LHCN-M2 (cell line): ENCODE measurements at places on chromosomes 1 and 21. TPM values are rescaled to one million over a fixed set of nuclear protein-coding genes. Genes with fewer than 3 reads are reported as not detected.

LEMD1 gene
- total RNA-seq = not detected in 2 replicates

- DNase-seq = no peak
Observed at GRCh38 chr1:167110586-167110985, 16.7 kb downstream of the STYXL2 start.

CAPN8 gene
- total RNA-seq = not detected in 2 replicates

EEIG2 gene
- total RNA-seq = 16.1 and 16.7 TPM in 2 replicates

DNA sequence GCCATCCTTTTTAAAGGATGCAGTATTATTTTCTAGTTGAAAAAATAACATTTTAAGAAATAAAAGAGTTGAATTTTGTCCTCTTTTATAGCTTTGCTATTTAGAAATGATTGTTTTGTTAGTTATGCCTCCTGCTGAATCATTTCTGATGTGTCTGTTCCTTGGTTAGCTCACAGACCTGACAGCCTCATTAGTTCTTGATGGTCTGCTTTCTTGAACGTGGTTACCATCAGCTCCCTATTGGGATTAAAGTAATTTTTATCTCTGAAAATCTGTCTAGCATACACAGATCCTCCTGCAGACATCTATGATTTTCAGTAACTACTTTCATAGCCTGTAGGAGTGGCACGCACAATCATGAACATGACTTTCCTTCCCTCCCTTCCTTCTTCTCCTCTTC lies 447.6 kb upstream of the B3GALT2 start:
- no peak for DNase-seq

DNA sequence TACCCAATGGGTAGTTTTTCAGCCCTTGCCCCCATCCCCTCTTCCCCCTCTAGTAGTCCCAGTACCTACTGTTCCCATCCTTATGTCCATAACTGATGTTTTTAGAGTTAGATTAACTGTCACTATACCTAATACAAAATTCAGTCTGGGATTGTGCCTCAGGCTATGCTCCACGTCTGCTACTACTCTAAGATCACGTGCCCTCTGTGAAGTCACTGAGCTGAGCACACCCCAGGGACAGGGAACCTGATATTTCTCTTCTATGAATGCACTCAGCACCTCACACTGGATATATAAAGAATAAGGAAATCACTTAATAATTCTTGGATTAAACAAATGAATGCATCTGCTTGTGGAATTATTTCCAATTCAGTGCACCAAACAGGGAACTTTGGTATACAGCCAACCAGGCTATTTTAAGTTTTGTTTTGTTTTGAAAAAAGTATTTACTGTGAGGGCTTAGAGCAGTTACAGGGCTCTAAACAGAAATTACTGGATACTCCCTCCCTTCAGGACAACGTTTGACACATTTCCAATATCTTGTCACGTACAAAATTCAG lies 307.9 kb downstream of the SMYD3 start:
- DNase-seq = peak; percentile 57

C1orf141 gene
- total RNA-seq = not detected in 2 replicates

KLHDC9 gene
- 0.29 and 0.71 TPM in 2 replicates for total RNA-seq

GJC2 gene
- total RNA-seq = 0.63 and 0.77 TPM in 2 replicates

ALX3 gene
- not detected in 2 replicates for total RNA-seq

DNA sequence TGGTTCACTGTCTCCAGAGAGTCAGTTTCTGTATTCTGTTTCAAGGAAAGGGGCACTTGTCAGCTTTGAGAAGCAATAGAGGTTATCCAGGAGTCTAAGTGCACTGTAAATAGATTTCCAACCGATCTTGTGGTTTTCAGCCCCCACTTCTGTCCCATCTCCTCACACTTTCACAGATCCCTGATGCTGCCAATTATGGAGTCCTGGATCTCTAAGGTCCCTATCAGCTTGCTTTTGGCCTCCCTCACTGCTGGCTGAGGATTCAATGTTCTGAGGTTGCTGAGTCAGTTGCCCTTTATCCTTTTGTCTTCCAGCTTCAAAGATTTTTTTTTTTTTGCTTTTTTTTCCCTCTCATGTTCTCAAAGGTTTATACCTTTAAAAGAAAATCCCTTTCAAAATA lies 98.4 kb downstream of the DIRAS3 start:
- DNase-seq = peak; percentile 85

ELAVL4 gene
- not detected in 2 replicates for total RNA-seq

CBR1 gene
- 124 and 234 TPM in 2 replicates for total RNA-seq

DNA sequence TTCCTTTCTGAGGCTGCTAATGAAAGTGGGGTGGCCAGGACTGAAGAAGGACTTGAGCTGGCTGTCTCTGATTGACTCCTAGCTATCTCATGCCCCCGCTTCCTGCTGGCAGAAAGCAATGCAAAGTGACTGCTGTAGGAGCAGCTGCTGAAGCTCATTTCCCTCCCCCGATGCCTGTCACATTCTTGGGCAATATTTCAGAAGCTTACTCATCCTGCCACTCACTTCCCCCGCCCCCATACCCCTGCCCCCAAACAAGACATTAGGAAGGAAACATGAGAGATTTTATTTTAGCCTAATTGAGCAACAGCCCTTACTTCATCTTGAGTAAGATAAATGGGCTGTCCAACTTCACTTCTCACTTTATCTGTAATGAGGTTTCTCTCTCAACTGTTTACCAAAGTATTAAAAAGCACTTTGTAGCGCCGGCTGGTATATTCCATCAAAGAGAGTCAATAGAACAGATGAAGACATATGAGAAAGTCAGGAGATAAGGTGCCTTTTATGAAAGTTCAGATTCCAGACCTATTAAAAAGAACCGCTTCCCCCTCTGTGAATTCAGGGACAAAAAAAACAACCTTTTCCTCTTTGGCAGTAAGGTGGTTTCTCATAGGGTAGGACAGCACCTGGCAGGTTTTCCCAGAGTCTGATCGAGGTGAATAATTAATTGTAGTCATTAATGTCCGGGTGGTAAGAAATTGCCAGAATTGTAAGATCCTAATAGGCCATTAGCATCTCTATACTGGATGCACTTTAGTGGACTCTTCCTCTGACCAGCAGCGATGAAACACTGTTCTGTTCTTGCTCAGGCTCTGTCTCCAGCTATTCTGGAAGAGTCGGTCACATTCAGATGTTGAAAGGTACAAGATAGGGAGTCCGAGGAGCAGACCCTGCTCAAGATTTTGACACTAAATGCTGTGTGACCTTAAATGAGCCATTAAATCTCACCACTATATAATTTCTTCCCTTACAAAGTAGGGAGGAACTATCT lies 70.2 kb downstream of the SH3GLB1 start:
- peak; percentile 98 for DNase-seq

DNA sequence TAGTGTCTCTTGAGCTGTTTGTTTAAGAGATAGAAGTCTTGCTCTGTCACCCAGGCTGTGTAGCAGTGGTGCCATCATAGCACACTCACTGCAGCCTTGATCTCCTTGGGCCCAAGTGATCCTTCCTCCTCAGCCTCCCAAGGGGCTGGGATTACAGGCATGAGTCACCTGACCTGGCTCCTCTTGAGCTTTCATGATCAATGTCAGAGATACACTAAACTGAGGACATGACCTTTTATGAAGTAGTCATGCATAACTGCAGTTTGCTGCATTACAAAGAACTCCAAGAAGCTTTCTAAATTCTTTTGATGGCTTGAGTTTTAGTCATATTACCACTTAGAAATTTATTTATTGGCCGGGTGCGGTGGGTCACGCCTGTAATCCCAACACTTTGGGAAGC lies 77.7 kb downstream of the CC2D1B start:
- DNase-seq = peak; percentile 58

DNA sequence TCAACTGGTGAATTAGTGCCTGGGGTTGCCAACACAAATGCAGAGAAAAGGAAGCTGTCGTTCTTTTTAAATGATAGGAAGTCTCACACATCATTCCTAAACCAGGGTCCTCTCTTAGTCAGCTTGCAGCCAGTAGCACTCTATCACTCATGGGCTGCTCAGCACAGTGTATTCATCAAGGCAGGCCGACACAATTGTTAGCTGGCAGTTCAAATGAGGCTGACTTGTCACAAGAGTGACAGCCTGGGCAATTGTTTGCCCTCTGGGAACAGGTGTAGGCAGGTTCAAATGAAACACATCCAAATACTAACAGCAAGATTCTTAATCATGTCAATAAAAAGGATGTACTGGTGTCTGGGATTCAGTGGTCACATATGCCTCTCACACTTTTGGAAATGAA lies 76.9 kb downstream of the ERICH3 start:
- no peak for DNase-seq

KRTAP19-1 gene
- total RNA-seq = not detected in 2 replicates
